Fibroblast of lung (primary cell): ENCODE measurements at places on chromosomes 4 and X.

- DNase-seq, result no peak
These were observed 224.6 kb upstream of the PPARGC1A start for GRCh38 chr4:24114444-24114843.

- no peak for DNase-seq
These were observed 283.9 kb downstream of the NKX6-1 start for GRCh38 chr4:84215217-84215616.

DNA sequence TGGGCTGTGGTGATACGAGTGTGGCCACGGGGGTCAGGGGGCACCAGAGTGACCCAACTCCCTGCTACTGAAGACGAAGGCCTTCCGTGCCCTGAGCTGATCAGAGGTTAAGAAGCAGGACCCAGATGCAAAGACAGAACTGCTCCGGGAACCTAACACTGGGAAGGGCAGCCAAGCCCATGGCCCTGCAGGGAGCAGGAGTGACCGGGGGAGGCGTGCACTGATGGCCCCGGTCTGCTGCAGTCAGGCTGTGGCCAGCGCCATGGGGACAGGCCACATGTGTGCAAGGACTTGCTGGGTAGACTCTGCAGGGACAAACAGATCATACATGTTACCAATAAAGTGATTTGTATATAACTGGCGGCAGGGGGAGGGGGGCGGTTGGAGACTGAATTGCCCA lies 74.6 kb downstream of the ACOX3 start:
- no peak for DNase-seq

GRCh38 chr4:86892636-86892960 lies 376 bp upstream of the C4orf36 start:
- peak; percentile 38 for DNase-seq

GRCh38 chrX:73213734-73214425 lies 771 bp downstream of the NAP1L2 start:
- DNase-seq, result no peak

DNA sequence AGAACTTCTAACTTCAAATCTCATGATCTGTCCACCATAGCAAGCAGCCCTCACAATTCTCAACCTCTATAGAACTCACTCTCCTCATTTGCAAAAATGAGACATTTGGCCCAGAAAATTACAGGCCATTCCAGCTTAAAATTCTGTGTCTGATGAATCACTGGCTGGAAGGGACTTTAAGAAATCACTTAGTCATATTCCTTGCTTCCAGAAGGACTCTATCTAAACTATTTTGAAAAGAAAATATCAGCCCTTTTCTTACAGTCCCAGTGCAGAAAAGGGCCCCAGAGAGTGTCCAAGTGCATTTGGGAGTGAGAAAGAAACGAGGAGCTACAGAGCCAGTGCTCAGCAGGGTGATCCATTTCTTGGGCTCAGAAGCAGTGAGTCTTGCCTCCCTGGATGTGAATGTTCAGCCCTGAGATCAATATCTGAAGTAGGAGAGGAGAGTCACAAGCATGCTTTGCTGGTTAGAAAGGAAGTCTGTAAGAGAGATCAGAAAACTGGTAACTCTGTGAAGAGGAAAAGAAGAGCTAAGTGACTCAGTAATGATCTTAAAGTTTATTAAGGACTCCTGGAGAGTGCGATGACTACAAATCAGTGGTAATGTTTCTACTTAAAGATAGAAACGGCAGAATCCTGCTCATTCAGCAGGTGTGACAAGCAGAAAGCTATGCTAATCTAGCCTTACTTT lies 139.8 kb downstream of the PALLD start:
- DNase-seq, result peak; percentile 89
